ENCODE measurements at places on chromosomes 3 and 15.
A peak's percentile ranks its signal among the peaks of the same experiment; 100 is the strongest.

GRCh38 chr3:169548194-169548593 lies 115.3 kb downstream of the MECOM start:
- no peak for DNase-seq

DNA sequence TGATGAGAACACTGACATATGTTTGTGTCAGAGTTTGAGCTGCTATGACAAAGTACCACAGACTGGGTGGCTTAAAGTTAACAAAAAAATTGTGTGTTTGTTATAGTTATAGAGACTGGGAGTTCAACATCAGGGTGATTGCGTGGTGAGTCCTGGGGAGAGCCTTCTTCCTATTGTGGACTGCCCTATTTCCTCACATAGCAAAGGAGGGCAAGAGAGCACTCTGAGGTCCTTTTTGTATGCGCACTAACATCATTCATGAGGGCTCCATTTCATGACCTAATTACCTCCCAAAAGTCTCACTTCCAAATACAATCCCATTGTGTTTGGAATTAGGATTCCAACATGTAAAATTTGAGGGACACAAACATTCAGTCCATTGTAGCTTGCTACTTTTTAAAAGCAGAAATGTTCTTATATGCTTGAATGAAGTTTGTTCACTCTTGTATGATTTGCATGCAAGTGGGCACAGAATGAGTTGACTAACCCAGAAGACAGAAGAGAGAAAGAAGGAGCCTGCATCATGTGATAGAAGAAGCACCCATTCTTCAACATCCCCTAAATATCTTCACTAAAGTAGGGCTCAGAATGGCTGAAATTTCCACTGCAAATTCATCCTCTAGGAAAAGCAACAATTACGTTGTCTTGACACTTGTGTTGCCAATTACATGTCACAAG lies 18.9 kb upstream of the ALCAM start:
- DNase-seq: no peak

DNA sequence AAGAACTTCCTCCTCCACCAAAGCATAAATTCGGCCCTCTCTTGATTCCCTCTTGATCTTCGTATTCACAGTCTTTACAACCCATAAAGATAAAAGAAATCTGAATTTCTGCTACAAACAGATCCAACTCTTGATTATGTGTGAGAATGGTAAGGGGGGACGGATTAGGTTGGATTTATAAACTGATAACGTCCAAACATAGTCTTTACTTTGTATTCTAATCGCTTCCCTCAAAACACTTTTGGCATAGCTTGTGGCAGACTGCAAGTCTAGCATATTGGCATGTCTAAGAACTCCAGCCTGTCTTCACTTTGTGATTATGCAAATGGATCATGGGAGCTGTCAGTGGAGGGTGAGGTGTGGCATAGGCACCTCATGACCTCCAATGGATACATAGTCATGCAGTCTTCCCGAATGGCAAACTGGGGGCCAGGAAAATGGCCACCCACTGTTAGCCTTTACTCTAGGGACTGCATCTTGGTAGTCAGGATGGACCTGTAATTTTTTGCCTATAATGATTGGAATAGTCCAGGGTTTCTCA lies 24.3 kb upstream of the GPR171 start:
- no peak for DNase-seq

GRCh38 chr3:42014921-42015533 lies 53.1 kb upstream of the ULK4 start:
- no peak for DNase-seq

- no peak for DNase-seq
These were observed 106.4 kb upstream of the RPL32 start for GRCh38 chr3:12947504-12948369.

DNA sequence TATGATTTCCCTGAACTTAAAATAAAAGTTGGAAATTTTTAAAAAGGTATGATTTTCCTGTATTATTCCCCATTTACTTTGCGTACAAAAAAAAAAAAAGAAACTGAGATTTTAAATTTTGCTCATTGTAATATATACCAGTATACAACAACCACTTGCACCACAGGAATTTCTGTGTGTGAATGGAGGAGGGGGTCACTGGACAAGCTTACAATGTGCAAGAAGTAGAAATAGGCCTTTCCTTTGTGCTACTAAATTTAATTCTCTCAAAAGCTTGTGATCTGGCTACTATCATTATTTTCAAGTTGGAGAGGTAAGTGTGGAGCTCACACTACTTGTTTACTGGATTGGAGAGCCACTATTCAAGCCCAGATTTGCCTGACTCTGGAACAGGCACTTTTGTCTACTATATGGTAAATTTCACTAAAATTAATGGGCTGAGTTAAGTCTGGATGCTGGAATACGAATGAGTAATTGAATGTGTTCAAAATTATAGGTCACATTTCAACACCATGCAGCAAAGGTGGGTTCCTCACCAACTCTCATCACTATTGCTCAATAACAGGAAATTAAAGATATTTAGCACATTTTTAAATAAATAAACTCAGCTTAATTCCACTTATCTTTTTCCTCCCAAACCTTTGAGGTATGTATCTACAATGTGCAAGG lies 148.0 kb upstream of the MBNL1 start:
- DNase-seq: no peak

GRCh38 chr3:69082805-69083204 lies 1.9 kb upstream of the ARL6IP5 start:
- no peak for DNase-seq

DNA sequence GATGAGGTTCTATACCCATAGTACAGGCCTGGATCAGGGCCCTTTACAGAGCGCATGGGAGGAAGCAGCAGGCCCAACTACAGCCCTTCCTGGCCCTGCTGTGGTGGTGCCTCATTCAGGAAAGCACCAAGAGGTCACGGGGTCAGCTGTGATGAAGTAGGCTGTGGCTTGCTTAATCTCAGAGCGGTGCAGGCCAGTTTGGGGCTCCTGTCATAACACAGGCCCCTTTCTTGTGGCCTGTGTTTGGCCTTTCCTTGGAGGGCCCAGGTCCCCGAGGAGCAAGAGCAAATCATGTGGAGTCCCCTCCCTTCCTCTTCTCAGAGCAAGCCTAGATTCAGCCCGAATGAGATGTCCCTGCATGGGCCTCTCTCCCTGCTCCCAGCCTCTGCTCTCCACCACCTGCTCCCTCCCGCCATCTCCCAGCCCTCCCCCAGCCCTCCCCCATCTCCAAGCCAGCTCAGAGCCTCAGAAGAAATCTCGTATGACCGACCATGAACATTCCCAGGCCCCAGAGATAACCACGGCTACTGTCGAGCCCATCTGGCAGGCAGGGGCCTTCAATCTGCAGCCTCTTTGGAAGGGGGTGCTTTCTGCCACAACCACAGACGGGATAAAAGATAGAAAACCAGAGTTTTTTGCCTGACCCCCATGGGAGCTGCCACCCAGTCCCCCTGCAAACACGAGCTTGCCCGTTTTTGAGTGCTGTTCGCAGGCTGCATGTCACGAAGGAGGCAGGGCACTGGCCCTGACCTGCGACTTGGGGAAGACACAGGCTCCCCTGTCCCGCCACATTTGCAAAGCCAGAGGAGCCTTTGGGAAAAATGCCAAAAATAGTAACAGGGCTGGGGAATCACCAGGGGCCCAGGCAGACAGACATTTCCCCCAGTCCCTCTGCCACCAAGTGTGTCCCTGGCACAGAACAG lies 32.3 kb upstream of the DUSP7 start:
- no peak for DNase-seq

DNA sequence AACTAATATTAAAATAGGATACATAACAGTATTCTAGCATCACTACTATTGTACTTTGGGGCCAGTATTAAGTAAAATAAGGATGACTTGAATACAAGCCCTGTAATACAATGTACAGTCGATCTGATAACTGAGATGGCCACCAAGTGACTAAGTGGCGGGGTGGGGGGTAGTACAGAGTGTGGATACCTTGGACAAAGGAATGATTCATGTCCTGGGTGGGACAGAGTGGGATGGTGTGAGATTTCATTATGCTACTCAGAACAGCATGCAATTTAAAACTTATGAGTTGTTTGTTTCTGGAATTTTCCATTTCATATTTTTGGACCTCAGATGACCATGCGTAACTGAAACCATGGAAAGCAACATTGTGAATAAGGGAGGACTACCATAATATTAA lies 46.0 kb downstream of the SLC7A14 start:
- DNase-seq: no peak

GRCh38 chr3:13045241-13045903 lies 27.9 kb downstream of the IQSEC1 start:
- no peak for DNase-seq

DNA sequence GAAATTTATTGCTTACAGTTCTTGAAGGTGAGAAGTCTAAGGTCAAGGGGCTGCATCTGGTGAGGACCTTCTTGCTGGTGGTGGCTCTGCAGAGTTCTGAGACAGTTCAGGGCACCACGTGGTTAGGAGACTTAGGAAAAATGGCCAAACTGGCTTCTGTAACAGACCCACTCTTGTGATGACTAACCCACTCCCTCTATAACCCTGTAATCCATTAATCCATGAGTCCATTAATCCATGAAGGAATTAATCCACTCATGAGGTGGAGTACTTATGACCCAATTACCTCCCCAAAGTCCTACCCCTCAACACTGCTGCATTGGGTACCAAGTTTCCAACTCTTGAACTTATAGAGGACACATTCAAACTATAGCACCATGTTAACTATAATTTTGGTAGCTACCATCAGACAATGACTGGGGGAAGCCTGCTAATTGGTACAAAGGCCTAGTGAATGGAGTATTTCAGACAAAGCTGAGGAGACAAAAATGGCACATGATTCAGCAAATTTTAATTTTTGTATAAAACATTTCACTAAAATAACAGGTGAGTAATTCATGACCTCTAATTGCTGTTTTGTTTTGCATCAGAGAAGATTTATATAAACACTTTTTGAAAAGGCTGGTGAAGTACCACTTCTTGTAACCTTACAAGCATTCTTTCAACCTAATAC lies 374.1 kb upstream of the TBL1XR1 start:
- no peak for DNase-seq

- DNase-seq: no peak
These were observed 68.9 kb downstream of the KLF15 start for GRCh38 chr3:126288314-126288713.

GRCh38 chr15:33226559-33227181 lies 32.2 kb upstream of the FMN1 start:
- DNase-seq: no peak

DNA sequence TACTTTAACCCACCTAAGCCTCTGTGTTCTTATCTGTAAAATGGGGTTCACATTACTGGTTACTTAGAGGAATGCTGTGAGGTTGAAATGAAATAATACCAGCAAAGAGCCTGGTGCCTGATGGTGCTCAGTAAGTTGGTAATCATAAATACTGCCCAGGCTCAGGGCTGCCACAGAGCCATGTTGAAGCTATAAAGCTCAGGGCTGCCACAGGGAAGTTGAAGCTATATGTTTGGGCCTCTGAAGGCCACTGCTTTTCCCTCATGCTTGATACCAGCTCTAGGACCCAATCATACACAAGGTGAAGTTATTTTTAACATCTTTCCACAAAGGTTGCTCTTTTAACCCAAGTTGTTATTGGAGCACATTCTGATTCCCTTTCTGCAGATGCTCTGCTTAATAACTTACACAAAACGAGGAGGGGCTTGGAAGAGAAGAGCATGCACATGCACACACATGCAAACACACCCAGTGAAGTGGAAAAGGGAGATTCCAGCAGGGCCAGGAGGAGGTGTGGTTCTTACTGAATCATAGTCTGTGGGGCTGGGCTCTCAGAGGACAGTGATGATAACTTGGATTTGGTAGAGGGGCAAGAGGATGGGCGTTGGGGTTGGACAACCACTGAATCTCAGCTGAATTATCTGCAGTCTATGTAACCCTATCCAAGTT lies 17.4 kb downstream of the PARP14 start:
- no peak for DNase-seq

GRCh38 chr3:143464850-143465249 lies 345.3 kb downstream of the CHST2 start:
- DNase-seq: no peak

GRCh38 chr3:189167027-189167766 lies 4.6 kb upstream of the TPRG1 start:
- no peak for DNase-seq

DNA sequence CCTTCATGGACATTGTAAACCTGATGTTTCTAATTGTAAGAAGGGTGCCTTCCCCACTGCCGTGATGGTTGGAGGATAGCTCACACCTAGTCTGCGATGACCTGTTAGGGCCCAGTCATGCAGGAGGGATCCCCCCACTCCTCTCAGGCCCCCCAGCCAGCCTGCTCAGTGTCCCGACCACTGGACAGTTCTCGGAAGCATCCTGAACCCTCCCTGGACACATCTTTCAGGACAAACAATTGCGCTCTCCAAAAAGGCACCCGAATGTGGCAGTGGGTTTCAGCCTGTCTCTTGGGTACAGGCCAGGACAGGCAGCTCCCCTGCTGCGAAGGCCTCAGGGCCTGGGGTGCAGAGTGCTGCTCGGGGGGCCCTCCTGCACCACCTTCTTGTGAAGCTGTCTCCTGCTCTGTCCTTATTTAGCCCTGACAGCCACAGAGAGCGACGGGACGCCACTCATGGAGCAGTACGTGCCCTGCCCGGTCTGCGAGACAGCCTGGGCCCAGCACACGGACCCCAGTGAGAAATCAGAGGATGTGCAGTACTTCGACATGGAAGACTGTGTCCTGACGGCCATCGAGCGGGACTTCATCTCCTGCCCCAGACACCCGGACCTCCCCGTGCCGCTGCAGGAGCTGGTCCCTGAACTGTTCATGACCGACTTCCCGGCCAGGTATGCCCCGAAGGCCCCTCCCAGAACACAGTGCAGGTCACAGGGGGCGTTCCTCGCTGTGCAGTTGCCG lies 132.3 kb downstream of the LRRK1 start:
- no peak for DNase-seq

GRCh38 chr15:59165726-59166125 lies 40.9 kb upstream of the LDHAL6B start:
- DNase-seq: no peak

DNA sequence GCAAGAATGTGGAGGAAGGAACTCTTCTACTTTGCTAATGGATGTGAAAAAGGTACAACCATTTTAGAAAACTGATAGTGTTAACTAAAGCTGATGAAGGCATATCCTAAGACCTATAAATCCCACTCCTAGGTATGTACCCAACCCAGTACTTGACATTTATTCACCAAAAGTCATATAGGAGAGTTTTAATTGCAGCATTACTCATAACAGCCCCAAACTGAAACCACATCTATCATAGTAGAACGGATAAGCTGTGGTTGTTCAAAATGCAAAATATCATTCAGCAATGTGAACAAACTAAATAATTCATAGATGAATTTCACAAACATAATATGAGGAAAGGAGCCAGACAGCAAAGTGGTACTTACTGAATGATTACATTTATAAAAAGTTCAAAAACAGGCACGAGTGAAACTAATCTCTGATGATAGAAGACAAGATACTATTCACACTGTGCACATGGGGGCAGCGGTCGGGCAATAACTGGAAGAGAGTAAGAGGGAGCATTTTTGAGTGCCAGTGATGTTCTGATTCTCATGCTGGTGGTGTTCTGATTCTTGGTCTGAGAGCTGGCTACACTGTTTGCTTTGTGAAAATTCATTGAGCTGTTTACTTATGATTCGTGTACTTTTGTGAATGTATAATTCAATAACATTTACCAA lies 34.3 kb downstream of the GOLIM4 start:
- no peak for DNase-seq

- peak; percentile 55 for DNase-seq
These were observed 291.7 kb downstream of the SUCLG2 start for GRCh38 chr3:67362686-67363085.

Measured in NCI-H1436 treated with DMSO at 0.1 percent for 48 hours (cell line).